ENCODE measurements at places on chromosomes 7 and 10. TPM values are rescaled to one million over a fixed set of nuclear protein-coding genes. Genes with fewer than 3 reads are reported as not detected.

The CYP2W1 gene
- 0.59 TPM for polyA plus RNA-seq

The CDCA7L gene
- 15.7 TPM for polyA plus RNA-seq

- DNase-seq = no peak
These were observed 32.8 kb downstream of the ADRA2A start for GRCh38 chr10:111109501-111110242.

DNA sequence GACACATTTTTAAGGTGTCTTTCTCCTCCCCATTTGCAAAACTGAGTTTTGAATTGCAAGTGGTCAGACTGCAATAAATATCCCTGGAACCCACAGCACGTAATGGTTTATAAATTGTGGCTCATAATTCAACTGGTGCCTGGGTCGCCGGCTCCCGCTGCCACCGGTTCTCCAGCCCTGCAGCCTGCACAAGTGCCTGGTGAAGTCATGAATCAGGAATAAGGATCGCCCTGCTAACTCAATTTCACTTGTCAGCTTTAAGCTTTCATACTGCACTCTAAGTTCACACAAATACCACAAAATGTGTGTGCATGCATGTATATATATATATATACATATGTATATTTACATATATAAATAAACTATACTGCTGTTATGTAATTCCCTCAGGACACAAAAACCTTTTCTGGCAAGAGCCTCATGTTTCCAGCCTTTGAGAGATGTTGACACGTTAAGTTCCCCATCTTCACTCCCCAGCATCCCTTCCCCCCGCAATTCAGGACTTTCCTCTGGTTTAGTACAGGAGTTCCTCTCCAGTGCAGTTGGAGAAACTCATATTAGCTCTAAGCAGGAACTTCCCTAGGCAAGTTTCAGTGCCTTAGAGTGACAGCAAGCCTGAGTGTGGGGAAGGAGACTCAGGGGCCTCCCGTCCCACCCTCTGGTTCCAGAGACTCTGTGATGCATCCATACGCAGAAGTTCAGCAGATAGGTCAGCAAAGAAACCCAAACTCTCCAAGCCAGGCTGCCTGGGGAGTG lies 129.2 kb upstream of the UNC5B start:
- DNase-seq = no peak

DNA sequence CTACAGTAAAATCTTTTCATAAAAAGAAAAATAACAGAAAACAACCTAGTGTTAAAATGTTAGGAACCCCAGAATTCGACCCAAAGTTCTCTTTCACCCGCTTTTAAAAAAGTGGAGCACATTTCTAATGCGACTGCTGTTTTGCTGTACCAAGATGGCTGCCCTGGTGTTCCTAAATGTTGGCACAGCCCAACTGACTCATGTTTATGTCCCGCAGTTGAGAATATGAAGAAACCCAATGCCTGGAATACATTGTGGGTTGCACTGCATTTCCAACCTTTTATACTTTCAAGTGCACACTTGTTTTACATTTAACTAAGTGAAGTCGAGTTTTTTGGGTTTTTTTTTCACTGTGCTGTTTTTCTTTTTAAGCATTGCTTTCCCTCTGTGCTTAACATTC lies 944 bp downstream of the STEAP1B start:
- DNase-seq = no peak

All from forelimb muscle (tissue), 1 donor.